T-helper 22 cell (primary cell): ENCODE measurements at places on chromosomes 7 and 10.

- no peak for DNase-seq
These were observed 38.7 kb downstream of the A1CF start for GRCh38 chr10:50846753-50847152.

GRCh38 chr7:100163006-100163531, 4.5 kb upstream of the TRAPPC14 start:
- no peak for DNase-seq

GRCh38 chr10:125160856-125161706, 718 bp upstream of the CTBP2 start:
- DNase-seq: no peak

GRCh38 chr7:37216156-37216852, 232.4 kb downstream of the ELMO1 start:
- no peak for DNase-seq

DNA sequence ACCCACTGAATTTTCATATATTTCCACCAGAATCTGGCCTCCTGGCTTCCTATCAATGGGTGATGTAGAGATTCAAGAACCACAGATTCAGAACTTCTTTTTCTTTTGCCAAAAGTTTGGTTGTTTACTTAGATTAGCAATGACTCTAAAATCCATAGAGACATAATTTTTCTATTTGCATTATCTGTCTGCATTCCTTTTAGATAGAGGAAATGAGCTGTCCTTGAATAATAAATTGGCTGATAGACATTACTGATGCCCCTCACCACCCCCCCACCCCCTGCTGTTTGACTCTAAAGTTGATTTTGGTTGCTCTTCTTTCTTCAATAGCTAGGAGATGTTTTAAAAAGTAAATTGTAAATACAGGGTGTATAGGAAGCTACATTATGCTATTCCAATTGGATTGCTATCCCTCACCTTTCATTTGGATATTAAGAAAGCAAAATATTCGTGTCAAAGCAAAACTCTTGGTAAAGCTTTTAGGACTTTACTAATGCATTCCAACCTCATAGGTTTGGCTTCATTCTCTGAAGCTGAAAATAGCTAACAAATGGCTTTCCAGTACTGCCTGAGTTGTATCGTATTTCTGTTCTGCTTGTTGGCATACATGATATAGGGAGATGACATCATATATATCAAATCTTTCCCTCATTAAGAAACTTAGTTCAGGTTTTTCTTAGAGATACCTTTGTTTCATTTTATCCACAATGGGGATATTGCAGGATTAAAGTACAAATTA, 606.0 kb downstream of the ARL4A start:
- DNase-seq: no peak

DNA sequence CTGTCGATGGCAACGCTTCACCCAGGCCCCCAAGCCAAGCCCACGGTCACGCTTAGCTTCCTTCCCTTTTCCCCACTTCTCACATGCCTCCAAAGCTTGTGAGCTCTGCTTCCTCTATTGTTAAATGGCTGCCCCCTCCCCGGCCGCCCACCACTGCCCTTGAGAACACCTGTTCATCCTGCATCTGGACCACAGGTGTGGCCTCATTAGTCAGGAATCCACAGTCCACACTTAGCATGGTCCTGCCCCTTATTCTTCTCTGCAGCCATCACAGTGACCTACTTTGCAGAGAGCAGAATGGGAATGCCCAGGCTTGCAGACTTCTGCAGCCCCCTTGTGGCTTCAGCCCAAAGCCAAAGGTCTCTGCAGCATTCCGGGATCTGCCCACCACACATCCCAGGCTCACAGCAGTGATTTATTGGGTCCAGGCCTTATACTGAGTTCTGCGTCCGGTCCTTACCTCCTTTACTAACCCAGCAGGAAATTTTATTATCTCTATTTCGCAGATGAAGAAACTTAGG, 66.9 kb downstream of the PTPRE start:
- no peak for DNase-seq

DNA sequence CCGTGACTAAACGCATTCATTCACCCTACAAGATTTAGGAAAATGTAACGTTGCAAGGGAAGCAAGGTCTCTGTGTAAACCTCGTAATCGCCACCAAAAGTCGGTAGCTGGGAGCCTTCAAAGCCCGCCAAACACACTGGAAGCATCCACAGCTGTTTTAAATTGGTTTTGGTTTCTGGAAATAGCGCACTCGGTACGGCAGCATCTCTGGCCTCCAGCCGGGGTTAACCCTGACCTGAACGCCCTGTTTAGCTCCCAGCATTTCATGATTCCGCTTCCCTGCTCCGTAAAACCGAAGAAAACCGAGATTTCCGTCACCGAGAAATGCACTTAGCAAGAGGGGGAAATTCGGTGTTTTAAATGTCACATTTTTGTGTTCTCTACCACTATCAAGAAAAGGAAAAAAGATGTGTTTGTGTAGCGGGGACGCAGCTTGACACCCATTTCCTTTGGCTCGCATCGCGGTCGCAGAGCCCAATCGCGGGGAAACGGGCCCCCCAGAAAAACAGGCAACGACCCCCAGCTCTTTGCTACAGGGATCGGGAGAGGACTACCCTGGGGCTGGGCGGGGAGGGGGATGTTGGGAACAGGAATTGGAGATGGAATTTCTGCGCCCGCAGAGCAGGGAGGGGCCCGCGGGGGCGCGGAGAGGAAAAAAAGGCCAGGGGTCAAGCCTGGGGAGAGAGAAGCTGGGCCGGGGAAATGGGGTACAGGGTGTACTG, 646 bp downstream of the SGCE start:
- DNase-seq: no peak

DNA sequence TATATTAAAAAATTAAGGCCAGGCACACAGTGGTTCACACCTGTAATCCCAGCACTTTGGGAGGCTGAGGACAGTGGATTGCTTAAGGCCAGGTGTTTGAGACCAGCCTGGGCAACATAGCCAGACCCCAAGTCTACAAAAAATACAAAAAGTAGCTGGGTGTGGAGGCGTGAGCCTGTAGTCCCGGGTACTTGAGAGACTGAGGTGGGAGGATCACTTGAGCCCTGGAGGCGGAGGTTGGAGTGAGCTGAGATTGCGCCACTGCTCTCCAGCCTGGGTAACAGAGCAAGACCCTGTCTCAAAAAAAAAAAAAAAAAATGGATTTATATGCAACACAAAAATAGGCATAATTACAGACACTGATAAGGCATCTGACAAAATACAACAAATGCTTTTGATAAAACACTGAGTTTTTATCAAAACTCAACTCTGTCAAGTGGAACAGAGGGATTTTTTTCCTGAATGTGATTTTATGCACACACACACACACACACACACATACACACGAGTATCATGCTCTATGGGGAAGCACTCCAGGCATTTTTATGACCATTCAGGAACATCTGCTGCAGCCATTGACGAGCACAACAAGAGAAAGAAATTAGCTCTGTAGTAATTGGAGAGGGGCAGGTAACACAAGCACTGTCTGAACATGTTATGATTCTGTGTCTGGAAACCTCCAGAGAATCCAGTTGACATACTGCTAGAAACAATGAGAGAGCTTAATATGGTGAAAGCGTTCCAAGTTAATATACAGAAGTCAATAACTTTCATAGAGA, 193.1 kb downstream of the WDR37 start:
- DNase-seq: no peak

- DNase-seq: no peak
These were observed 17.9 kb downstream of the SMNDC1 start for GRCh38 chr10:110286841-110287240.

DNA sequence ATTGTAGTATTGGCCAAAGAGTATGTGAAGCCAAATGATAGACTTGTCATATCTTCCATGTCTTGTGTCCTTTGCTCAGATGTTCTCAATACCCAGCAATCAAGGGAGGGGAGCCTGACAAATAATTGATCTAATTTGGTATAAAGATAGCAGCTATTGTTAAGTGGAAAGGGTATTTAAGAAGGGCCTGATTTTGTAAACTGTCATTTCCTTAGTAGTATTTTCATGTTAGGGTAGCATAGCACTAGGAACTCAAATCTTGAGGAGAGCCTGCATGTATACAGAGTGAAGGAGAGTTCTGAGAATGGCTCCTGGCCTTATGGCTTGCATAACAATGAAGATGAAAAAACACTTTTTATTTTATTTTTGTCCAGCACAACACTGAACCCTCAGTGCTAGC, 53.1 kb downstream of the GNAI1 start:
- DNase-seq: no peak

DNA sequence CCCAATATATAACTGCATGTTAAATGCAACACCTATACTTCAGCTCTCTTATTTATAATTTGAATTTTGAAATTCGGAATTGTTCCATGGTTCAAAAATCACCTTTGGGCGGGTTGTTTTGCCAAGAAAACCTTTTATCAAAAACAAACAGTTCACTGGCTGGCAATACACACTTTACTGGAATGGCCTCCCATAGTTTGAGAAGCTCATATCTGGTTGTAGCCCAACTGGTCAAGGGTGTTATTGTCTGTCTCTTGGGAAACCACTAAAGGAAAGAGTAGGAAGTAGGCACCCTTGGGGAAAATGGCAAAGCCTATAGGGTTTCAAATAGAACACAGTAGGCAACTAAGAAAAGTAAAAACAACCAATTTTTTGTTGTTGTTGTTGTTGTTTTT, 117.9 kb downstream of the HIPK2 start:
- DNase-seq: no peak

GRCh38 chr10:62323751-62324150, 50.4 kb upstream of the ZNF365 start:
- DNase-seq: no peak

DNA sequence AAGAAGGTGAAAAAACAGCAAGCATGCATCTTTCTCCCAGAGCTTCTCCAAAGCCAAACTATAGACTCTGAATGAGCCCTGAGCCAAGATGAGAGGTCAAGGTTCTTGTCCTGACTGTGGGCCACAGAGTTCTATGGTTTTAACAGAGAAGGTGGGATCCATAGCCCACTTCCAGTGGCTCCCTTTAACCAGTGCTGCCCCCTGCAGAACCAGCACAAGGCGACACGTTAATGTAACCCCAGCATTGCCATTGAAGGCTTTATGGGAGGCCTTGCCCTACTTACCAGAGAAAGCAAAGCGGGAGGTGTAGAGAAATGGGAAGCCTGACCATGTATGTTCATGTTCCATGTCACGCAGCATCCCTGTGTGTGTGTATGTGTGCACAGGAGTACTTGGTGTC, 243.6 kb downstream of the PRPF18 start:
- DNase-seq: no peak

- DNase-seq: no peak
These were observed 40.2 kb downstream of the ANK3 start for GRCh38 chr10:60349426-60349825.

DNA sequence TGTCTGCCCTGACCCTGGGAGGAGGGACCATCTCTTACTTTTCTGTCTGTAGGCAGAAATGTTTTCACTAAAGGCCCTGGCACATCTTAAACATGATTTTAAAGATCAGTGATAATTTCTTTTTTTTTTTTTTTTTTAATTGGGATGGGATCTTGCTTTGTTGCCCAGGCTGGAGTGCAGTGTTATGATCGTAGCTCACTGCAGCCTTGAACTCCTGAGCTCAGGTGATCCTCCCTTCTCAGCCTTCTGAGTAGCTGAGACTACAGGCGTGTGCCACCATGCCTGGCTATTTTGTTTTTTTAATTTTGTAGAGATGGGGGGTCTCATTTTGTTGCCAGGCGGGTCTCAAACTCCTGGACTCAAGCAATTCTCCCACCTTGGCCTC, 65.3 kb downstream of the RBM20 start:
- no peak for DNase-seq

DNA sequence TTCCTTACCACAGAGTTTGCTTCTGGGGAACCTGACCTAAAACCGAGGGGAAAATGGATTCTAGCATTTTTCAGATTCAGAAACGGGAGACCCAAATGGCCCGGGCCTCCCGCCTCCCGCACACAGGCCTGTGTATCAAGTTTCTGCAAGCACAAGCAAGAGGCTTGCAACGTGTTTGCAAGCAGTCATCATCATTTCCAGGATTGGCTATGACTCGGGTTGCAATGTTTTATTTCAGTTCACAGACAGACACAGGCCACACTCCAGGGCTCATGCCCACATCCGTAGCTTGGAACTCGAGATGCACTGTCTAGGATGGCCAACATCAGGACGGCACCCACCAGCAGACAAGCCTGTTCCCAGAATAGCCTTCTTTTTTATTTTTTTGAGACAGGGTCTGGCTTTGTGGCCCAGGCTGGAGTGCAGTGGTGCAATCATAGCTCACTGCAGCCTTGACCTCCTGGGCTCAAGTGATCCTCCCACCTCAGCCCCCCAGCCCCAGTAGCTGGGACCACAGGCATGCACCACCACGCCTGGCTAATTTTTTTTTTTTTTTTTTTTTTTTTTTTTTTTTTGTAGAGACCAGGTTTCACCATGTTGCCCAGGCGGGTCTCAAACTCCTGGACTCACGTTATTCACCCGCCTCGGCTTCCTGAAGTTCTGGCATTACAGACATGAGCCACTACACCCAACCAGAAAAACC, 68.1 kb upstream of the FOXK1 start:
- DNase-seq: no peak

- DNase-seq: no peak
These were observed 49.6 kb downstream of the SH3PXD2A start for GRCh38 chr10:103805781-103806180.

GRCh38 chr10:128926711-128927110, 540.3 kb upstream of the MGMT start:
- DNase-seq: no peak

- DNase-seq: no peak
These were observed at the start of gene TNS3 for GRCh38 chr7:47581804-47582763. Gene TNS3, minus strand, starts transcription at chr7:47582111. Its CDS starts 142,475 bp downstream, at chr7:47439636.

DNA sequence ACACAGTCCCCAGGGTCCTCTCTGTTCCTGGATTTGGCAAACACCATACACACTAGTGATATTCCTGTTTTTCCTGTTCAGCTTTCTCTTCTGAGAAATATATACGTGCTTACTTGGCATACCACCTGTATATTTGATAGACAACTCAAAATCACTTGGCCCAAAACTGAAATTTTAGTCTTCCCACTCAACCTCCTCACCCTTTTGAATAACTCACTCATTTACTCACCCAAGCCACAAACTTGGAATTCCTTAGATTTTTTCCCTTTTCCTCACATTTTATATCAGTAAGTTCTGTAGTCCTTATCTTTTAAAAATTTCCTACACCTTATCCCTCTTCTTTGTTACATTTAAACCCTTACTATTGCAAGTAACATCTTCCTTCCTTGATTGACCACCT, 143.4 kb downstream of the PPP1R3A start:
- DNase-seq: no peak

DNA sequence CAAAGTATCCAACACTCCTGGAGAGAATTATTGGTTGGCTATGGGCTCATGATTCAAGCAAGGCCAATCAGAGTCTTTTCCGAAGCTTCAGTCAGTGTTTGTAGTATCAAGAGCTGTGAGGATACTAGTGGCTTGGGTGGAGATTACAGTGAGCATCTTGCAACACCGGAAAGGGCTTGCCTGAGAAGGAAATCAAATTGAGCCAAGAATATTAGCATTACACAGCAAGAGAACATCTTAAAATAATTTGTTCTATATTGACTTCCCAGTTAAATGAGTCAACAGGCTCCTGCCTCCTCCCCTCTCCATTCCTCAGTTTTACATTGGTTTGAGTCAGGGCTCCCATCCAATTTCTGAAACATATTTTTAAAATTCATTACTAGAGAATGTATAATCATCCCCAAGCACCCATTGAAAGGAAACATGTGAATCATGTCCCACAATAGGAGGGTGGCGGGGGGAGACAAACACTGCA, 127.4 kb downstream of the ELAPOR2 start:
- no peak for DNase-seq

- no peak for DNase-seq
These were observed 39.8 kb downstream of the MINDY4 start for GRCh38 chr7:30810986-30811385.

GRCh38 chr7:17227766-17228490, 70.5 kb upstream of the AHR start:
- no peak for DNase-seq

GRCh38 chr7:3482147-3482921, 181.3 kb downstream of the SDK1 start:
- no peak for DNase-seq

- no peak for DNase-seq
These were observed 210.9 kb downstream of the INHBA start for GRCh38 chr7:41491883-41492471.
